Natural killer cell (primary cell): ENCODE measurements at places on chromosomes 12 and 14.
A peak's percentile ranks its signal among the peaks of the same experiment; 100 is the strongest.

DNA sequence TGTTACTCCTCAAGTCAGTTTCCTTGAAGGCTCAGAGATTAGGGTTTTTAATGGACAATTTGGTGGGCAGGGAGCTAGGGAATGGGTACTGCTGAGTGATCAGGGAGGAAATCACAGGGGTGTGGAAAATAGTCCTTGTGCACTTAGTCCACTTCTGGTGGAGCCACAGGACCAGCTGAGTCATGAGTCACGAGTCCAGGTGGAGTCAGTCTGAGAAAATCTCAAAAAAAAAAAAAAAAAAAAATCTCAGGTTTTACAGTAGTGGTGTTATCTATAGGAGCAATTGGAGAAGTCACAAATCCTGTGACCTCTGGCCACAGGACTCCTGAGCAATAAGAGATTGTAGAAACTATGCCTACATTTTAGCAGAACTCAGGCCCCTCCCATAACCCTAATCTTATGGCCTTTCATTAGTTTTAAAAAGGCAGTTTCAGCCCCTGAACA, 28.2 kb upstream of the AMN1 start:
- H3K27me3 ChIP-seq = no peaks in the 10 kb centered on the region
- DNase-seq = no peak
- H3K27ac ChIP-seq = no peak overlapping the region

DNA sequence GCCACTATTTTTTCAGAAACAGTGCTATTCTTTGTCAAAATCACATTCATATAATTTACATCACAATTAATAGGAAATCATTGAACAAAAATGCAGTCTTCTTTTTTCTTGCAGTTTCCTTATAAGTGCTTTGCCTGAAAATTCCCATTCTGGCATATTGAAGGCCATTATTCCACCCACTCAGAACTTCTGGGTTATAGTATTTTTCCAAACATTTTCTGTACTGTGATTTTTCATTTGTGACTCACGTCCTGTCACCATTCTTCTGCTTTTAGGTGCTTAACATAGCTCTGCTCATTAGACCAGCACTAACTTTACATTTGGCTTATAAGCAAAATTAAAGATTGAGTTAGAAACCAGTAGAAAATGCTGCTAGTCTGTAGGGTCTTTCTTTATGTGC, 241.0 kb upstream of the NPAS3 start:
- no peaks in the 10 kb centered on the region for H3K4me1 ChIP-seq
- H3K27ac ChIP-seq = no peak overlapping the region
- DNase-seq = no peak

- DNase-seq = no peak
- H3K4me3 ChIP-seq = no peak overlapping the region
- H3K4me1 ChIP-seq = no peaks in the 10 kb centered on the region
- H3K27me3 ChIP-seq = no peaks in the 10 kb centered on the region
- H3K27ac ChIP-seq = no peak overlapping the region
Observed at GRCh38 chr14:34164162-34164864, 213.4 kb upstream of the EGLN3 start.

DNA sequence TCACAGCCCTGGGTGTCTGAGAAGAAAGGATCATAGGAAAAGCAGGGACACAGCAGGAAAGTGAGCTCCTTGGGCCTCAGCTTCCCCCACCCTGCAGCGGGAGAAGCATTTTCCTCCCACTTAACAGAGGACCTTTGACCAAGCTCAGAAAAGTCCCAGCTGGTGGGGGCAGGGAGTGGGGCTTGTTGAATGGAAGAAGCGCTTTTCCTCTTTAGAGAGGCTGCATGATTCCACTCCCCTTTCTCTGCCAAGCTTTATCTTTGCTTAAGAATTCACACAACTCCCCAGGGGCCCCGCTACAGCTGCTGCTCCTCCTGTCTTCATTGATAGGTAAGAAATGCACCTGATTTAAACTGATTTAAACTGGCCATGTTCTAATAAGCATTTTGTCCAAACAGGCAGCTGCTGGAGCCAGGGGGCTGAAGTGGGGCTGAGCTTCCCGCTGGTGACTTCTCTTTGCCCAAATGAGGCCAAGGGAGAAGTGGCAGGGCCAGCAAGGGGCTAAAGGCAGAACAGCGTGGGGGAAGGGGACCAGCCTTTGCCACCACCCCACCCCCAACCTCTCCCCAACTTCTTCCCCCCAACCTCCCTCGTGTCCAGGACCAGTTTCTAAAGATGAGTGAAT, 1.7 kb upstream of the PAPLN start:
- H3K27me3 ChIP-seq = peaks cover 17% of the 10 kb centered on the region
- no peaks in the 10 kb centered on the region for H3K36me3 ChIP-seq
- H3K4me3 ChIP-seq = no peak overlapping the region
- H3K27ac ChIP-seq = no peak overlapping the region
- peaks cover 13% of the 10 kb centered on the region for H3K4me1 ChIP-seq

- H3K4me3 ChIP-seq = peak overlapping the region; percentile 28
- H3K4me1 ChIP-seq = peaks cover 73% of the 10 kb centered on the region
- DNase-seq = peak; percentile 59
Observed at GRCh38 chr14:93954900-93955849, 21.2 kb downstream of the ASB2 start.

DNA sequence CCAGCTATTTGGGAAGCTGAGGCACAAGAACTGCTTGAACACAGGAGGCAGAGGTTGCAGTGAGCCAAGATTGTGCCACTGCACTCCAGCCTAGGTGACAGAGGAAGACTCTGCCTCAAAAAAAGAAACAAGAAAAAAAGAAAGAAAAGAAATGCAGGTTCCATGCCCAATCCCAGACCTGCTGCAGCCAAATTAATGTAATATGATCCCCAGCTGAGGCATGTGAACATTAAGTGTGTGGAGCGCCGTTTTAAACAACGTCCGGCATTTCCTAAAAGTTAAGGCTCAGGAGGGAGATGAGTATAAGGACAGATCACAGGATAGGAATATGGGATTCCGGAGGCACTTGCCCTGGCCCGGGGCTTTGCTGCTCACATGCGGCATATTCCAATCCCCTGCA, 162.9 kb downstream of the KSR2 start:
- no peak for DNase-seq
- no peak overlapping the region for H3K27ac ChIP-seq
- no peaks in the 10 kb centered on the region for H3K27me3 ChIP-seq
- no peaks in the 10 kb centered on the region for H3K4me1 ChIP-seq
- H3K4me3 ChIP-seq = no peak overlapping the region

- no peak overlapping the region for H3K4me3 ChIP-seq
- H3K27ac ChIP-seq = no peak overlapping the region
- no peak for DNase-seq
- H3K4me1 ChIP-seq = no peaks in the 10 kb centered on the region
- H3K36me3 ChIP-seq = no peaks in the 10 kb centered on the region
Observed at GRCh38 chr14:61145034-61145902, 135.9 kb downstream of the TMEM30B start.

DNA sequence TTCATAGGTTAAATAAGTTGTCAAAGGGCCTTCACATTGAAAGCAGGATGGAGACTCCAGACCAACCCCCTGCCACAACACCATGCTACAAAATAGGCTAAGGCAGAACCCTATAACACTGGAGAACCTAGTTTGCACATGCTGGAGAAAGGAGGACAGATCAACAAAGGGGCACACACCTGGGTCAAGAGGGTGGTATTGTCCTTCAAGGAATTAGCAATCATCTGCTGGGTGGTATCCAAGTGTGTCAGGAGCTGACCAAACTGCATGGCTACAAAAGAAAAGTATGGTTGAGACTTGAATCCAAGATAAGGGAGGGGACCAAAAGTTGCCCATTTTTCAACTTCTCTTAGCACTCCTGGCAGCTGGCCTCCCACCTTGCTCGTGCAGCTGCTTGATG, 9.2 kb downstream of the MBD6 start:
- H3K36me3 ChIP-seq = peaks cover 78% of the 10 kb centered on the region
- H3K4me1 ChIP-seq = no peaks in the 10 kb centered on the region
- H3K4me3 ChIP-seq = no peak overlapping the region
- no peaks in the 10 kb centered on the region for H3K27me3 ChIP-seq

GRCh38 chr12:26360062-26360461, 164.7 kb downstream of the SSPN start:
- H3K27me3 ChIP-seq = no peaks in the 10 kb centered on the region
- H3K4me1 ChIP-seq = no peaks in the 10 kb centered on the region
- DNase-seq = no peak
- H3K27ac ChIP-seq = no peak overlapping the region
- H3K4me3 ChIP-seq = no peak overlapping the region
- H3K36me3 ChIP-seq = no peaks in the 10 kb centered on the region

DNA sequence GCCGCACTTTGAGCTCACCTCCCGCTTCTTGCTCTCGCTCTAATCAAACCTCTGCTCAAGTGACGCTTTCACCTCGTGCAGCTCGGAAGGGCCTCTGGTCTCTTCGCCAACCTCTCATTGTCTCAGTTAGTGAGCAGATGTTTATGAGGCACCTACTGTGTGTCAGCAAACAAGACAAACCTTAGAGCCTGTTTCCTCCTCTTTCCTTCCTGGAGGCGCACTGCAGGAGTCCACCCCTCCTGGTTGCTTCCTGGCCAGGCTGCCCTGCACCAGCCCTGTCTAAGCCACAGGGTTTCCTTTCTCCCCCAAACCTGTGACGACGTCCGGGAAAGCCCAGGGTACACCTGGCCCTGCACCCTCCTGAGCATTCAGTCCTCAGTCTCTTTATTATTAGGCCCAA, 84.2 kb downstream of the PHETA1 start:
- H3K36me3 ChIP-seq = no peaks in the 10 kb centered on the region
- no peak overlapping the region for H3K4me3 ChIP-seq
- H3K27ac ChIP-seq = no peak overlapping the region
- no peaks in the 10 kb centered on the region for H3K4me1 ChIP-seq
- no peaks in the 10 kb centered on the region for H3K27me3 ChIP-seq

DNA sequence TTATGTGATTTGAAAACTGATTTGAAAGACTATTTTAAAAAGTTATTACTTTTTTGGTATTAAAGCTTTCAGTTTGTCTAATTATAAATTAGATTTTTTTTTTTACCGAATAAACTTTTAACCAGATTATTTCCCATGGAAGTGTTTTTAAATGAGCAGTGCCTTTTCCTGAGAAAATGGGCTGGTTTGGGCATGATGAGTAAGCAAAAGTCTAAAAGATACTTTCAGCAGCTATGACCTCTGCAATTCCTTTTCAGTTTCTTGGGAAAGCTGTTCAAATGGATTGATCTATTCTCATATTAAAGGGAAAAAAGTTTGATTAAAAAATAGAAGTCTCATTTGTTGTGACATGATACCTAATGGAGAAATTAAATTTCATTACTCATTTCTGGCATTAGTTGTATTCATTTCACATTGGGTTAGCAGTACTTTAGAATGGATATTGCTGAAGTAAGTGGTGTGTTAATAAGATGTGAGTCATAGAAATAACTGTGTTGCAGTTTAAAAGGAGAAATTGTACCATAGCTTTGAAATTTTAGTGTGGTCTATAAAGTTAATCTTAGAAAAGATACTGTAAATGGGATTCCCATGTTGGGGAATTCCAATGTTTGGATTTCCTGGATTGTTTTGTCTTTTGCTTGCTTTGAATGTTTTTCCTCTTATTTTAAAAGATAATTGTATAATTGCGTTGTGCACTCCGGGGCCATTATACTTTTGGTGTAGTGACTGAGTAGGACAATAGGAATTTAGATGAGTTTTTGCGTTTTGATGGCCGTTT, 21.0 kb downstream of the KTN1 start:
- H3K27me3 ChIP-seq = no peaks in the 10 kb centered on the region
- no peak overlapping the region for H3K27ac ChIP-seq
- no peak overlapping the region for H3K4me3 ChIP-seq
- H3K36me3 ChIP-seq = no peaks in the 10 kb centered on the region

GRCh38 chr12:68317047-68317667, 15.0 kb downstream of the MDM1 start:
- no peak overlapping the region for H3K4me3 ChIP-seq
- H3K27me3 ChIP-seq = no peaks in the 10 kb centered on the region
- H3K4me1 ChIP-seq = no peaks in the 10 kb centered on the region
- no peak for DNase-seq
- H3K36me3 ChIP-seq = peaks cover 26% of the 10 kb centered on the region

GRCh38 chr12:120980800-120981368, 2.5 kb downstream of the HNF1A start:
- H3K27ac ChIP-seq = no peak overlapping the region
- no peaks in the 10 kb centered on the region for H3K36me3 ChIP-seq
- no peaks in the 10 kb centered on the region for H3K4me1 ChIP-seq
- no peak for DNase-seq
- H3K4me3 ChIP-seq = no peak overlapping the region

GRCh38 chr14:60922050-60922449, 58.8 kb downstream of the TRMT5 start:
- no peak for DNase-seq
- H3K4me1 ChIP-seq = no peaks in the 10 kb centered on the region
- H3K27ac ChIP-seq = no peak overlapping the region
- H3K4me3 ChIP-seq = no peak overlapping the region
- no peaks in the 10 kb centered on the region for H3K27me3 ChIP-seq

GRCh38 chr12:75805905-75806304, 225.7 kb downstream of the PHLDA1 start:
- no peaks in the 10 kb centered on the region for H3K4me1 ChIP-seq
- H3K27me3 ChIP-seq = no peaks in the 10 kb centered on the region
- DNase-seq = no peak
- no peak overlapping the region for H3K27ac ChIP-seq
- no peaks in the 10 kb centered on the region for H3K36me3 ChIP-seq

- peaks cover 10% of the 10 kb centered on the region for H3K27me3 ChIP-seq
- no peaks in the 10 kb centered on the region for H3K4me1 ChIP-seq
- no peak for DNase-seq
- no peak overlapping the region for H3K27ac ChIP-seq
- H3K4me3 ChIP-seq = no peak overlapping the region
- no peaks in the 10 kb centered on the region for H3K36me3 ChIP-seq
Observed at GRCh38 chr12:52600071-52600470, 1.2 kb downstream of the KRT72 start.

DNA sequence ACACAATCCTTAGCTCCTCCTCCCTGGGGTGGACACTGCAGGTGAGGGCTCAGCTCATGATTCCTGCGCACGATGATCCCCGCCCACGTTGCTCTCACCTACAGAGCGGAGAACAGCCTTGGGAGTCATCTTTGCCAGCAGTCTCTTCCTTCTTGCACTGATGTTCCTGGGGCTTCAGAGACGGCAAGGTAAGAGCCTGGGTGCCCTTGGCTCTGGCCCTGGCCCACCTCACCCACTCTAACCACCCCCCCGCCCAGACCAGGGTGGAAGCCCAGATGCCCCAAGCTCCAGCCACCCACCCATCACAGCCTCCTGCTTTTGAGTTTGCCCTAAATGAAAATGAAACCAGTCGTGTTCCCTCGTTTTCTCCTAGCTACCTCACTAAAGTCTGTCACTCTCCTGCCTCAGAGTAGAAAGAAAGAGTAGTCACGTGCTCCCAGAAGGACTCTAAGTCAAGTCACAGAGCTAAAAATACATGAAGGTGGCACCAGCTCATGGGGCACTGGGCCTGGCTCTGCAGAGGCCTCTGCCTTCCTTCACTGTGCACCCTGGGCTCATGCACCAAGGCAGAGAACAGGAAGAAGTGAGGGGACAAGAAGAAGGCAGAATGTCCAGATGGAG, 9.0 kb downstream of the TAPBPL start:
- peaks cover 56% of the 10 kb centered on the region for H3K4me1 ChIP-seq
- no peak for DNase-seq
- peaks cover 67% of the 10 kb centered on the region for H3K36me3 ChIP-seq
